SW480 (cell line): ENCODE measurements at places on chromosomes 4 and X.

GRCh38 chr4:150012851-150013360, 65.3 kb upstream of the DCLK2 start:
- DNase-seq: no peak

DNA sequence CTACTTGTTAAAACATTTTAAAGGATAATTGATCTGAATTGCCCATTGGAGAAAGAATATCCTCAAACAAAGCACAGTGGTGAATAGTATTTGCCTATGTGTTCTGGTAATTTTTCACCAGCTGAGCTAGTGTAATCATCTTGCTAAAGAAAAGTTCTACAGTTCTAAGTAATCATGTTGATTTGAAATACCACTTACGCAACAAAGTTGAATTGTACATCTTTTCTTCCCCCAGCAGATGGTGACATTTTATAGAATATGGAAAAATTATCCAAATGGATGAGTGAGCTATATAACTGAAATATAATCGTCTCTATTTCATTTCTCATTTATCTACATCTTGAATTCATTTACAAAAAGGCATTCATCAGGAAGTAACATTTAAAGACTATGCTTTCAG, 9.7 kb upstream of the ZNF674 start:
- peak; percentile 16 for DNase-seq

DNA sequence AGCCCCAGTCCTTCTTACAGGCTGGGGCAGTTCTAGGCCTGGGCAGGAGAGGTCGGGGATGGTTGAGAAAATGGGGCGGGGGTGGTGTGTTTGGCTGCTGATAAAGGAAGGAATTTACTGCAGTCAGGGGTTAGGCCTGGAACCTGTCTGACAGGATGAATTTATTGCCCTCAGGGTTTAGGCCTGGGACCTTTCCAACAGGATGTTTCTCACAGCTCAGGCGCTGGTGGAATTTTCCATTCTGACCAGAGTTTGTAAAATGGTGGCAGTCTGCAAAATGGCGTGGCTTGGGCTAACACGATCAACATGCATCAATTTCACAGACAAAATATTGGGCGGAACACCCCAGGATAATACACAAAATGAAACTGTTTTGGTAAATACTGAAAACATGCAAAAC, 83.5 kb upstream of the SPIN4 start:
- DNase-seq: no peak

DNA sequence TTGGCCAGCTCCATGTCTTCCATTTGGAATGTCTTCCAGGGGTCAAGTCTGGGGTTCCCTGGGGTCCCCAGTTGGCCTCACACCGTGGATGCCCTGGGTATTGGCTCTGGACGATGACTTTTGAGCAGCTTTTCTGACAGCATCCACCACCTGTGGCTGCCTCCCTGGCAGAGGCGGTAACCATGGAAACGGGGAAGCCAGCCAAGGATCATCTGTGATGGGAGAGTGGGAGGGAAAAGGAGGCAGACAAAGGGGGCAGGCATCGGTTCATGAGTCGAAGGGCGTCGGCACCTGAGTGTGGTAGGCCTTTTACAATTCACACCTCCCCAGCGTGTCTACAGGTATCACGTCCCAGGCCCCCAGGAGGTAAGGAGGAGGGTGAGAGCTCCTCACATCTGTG, 152.2 kb downstream of the ASMT start:
- DNase-seq: no peak

- no peak for DNase-seq
Observed at GRCh38 chr4:89108091-89108490, 3.2 kb upstream of the TIGD2 start.

GRCh38 chrX:151970661-151971060, 3.8 kb downstream of the GABRE start:
- peak; percentile 77 for DNase-seq

GRCh38 chr4:13989501-13989900, 362.0 kb upstream of the BOD1L1 start:
- DNase-seq: no peak

- no peak for DNase-seq
Observed at GRCh38 chr4:185364886-185365285, 30.8 kb downstream of the LRP2BP start.

GRCh38 chr4:173343832-173344397, 9.8 kb upstream of the HMGB2 start:
- no peak for DNase-seq

GRCh38 chrX:30610026-30610425, 32.5 kb upstream of the TASL start:
- no peak for DNase-seq

- peak; percentile 9 for DNase-seq
Observed at GRCh38 chrX:72713130-72713529, 976 bp downstream of the PHKA1 start.

GRCh38 chrX:6674734-6675133, 139.8 kb upstream of the VCX3A start:
- no peak for DNase-seq

- DNase-seq: no peak
Observed at GRCh38 chr4:152673489-152673888, 6.3 kb downstream of the TMEM154 start.

DNA sequence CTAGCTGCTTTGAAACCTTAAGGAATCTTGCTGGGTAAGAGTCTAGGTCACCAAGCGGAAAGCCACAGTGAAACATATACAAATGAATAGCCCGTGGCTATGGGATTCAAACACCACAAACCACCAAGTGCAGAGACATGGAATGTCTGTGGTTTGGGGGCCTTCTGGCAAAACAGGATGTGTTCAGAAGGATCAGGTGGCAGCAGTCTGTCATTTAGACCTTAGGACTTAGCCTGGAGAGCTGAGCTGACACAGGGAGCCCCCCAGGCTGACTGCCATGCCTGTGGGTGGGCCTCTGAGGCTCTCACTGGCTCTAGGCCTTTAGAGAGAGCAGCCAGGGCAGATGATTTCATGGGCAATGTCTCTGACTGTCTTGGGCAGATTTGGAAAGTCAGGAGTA, 225.6 kb downstream of the FBXW7 start:
- peak; percentile 77 for DNase-seq

GRCh38 chrX:152895724-152896420, 2.0 kb upstream of the ZNF185 start:
- DNase-seq: no peak

DNA sequence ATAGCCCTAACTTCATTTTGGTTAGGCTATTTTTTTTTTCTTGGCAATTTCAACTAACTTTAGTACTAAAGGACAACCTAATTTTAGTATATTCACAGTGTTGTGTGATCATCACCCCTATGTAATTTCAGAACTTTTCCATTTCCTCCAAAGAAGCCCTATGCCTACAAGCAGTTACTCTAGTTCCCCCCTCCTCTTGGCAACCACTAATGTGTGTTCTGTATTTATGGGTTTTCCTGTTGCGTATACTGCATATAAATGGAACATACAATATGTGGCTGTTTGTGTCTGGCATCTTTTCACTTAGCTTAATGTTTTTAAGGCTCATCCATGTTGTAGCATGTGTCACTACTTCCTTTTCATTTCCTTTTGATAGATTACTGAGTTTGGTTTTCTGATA, 57.6 kb downstream of the N4BP2 start:
- DNase-seq: no peak

DNA sequence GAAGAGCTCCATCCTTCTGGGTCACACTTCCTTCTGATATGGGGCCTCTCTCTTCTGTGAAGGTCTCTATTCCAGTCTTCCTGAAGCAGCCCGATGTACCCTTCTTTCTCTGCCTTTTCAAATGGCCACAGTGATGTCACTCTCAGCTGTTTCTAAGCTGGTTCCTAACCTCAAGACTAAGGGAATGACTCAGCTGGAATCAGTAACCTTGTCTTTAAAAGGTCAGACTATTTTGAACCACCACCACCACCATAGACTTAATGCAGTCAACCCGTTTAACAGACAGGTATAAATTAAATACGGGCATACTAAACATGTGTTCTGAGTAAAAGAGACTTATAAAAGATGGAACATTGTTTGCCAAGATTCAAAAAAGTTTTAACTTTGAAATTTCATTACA, 121.0 kb downstream of the PPA2 start:
- no peak for DNase-seq

DNA sequence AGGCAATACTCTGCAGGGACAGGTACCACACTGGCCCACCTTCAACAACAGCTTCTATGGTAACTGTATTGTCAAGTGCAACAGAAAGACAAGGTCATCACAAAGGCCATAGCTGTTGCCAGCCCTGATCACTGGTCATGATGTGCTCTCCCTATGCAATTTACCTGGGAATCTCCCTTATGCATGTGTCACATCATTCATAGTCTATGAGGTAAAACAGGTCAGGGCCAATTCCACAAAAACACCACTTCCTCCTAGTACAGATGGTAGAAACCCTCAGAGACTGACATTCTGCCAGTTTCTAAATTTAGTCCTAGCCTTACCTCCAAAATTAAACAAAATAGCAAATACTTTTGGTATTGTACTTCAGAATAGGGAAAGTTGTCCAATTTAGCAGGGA, 132.8 kb downstream of the MGST2 start:
- no peak for DNase-seq

- peak; percentile 54 for DNase-seq
Observed at GRCh38 chrX:18886344-18887161, 97.4 kb downstream of the PHKA2 start.

DNA sequence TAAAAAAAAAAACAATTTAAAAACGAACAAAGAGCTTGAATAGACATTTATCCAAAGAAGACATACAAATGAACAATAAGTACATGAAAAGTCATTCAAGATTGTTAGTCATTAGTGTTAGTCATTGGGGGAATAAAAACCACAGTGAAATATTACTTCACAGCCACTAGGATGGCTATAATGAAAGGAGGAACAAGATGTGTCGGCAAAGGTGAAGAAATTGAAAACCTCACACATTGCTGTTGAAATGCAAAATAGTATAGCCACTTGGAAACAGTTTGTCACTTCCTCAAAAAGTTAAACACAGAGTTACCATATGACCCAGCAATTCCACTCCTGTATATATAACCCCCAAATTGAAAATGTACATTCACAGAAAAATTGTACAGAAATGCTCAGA, 45.2 kb upstream of the SLC39A8 start:
- DNase-seq: no peak

DNA sequence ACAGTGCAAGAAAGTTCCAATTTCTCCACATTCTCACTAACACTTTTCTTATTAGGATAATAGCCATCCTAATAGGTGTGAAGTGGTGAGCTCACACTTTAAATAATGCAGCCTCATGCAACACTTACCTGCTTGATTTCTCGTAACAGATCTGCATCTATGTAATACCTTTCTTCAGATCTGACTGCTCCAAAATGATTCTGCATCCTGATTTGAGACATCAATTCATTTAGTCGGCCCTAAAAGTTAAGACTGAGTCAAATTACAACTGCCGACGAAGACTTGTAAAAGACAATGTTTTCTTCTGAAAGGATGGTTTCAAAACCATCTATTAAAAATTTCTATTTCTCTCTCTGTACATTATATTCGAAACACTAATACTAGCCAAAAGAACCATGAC, 30.7 kb downstream of the NUP54 start:
- DNase-seq: no peak

DNA sequence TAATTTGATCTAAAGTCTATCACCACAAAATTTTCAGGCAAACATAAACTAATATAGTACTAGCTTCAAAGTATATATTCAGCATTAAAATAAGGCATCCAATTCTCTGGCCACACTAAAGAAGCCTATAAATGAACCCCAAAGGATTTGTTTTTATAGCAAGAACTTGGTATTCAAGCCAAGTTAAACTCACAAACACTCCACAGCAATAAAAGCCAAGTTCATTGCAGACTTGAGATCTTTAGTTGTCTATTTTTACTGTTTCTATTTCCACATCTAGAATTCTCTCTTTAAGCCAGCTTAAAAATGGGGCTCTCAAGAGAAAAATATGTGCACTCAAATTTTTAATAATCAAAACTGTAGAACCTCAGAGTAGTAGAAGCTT, 51.1 kb downstream of the WDFY3 start:
- no peak for DNase-seq

DNA sequence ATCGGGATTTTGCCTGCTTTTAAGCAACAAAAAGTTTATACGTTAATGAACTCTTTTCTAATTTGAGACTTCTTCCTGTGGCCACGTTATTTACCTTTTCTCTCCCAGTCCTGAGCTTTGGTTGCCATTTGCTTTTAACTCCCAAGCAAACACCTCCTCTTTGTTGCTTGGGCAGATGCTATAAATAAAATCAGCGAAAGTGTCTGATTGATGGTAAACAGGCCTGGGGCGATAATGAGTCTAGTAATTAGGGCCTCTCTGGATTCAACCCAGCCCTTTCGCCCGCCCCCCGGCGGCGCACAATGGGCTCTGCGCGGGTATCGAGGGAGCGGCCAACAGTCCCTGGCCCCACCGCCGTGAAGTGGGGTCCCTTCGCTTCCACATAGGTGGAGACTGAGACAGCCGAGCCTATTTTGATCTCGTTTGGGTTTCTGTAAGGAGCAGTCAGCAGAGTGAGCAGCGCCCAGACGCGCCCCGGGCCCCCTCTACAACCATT, 790 bp downstream of the CLGN start:
- DNase-seq: no peak

- DNase-seq: no peak
Observed at GRCh38 chr4:182235021-182235795, 8.0 kb upstream of the TENM3 start.

DNA sequence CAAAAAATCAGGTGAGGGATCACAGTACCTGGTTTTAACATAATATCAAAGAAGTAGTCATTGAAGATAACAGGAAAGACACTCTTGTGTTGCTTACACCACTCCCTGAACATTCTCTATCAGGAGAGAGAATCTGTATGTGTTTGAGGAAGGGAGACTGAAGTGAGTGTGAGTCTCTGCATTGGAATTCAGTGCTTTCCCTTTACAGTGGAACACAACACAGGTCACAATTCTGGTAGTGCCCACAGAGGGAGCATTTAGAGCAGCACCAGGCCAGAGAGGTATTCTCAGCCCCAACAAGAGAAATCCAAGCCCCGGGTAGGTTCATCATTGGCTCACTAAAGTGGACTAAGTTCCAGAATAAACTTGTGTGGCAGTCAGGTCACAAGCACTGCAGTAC, 64.7 kb upstream of the UBQLN2 start:
- no peak for DNase-seq

DNA sequence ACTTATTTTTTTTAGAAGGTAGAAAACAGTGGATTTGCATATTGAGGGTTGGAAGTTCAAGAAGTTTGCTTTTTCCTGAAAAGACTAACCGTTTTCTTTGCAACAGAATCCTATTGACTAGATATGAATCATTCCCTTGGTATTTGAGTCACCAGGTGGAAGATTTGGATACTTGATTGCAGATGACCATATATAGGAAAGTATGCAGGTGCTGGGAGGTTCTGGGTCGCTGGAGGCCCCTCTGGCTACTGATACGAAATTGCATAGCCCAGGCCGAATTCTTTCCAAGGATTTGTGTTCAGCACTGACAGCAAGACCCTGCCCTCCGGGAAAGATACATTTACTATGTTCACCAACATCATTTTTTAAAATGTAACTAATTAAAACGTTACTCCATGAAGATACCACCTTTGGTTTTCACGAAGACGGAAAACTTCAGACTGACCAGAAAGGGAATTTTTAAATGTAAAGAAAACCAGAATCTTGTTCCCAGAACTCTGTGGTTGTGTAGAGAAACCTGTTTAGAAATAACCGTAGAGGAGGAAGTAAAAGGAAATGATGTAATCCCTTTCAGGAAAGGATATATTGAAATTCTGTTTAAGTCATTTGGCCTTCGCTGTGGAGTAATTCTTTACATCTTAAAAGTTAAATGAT, 946 bp downstream of the ANXA3 start:
- DNase-seq: peak; percentile 96
